Activated B cell treated with CpG ODN at 0.5 μM for 24 hours (primary cell): ENCODE measurements at places on chromosomes 11 and 22. TPM values are rescaled to one million over a fixed set of nuclear protein-coding genes. Genes with fewer than 3 reads are reported as not detected.
A peak's percentile ranks its signal among the peaks of the same experiment; 100 is the strongest.

SMDT1 gene
- total RNA-seq: 165 and 167 TPM in 2 replicates

CELSR1 gene
- total RNA-seq: 9.0 and 12.3 TPM in 2 replicates

GLYAT gene
- total RNA-seq: not detected in 2 replicates

PANX3 gene
- not detected in 2 replicates for total RNA-seq

SGSM1 gene
- 0.05 and 0.09 TPM in 2 replicates for total RNA-seq

TIGD3 gene
- 1.4 and 1.6 TPM in 2 replicates for total RNA-seq

FADS1 gene
- total RNA-seq: 19.6 and 23.3 TPM in 2 replicates

MMP8 gene
- not detected in 2 replicates for total RNA-seq

TMPRSS4 gene
- total RNA-seq: not detected in 2 replicates

XRCC6 gene
- 297 and 319 TPM in 2 replicates for total RNA-seq

PDGFB gene
- total RNA-seq: not detected in 2 replicates

CLCF1 gene
- 28.2 and 30.7 TPM in 2 replicates for total RNA-seq

DNA sequence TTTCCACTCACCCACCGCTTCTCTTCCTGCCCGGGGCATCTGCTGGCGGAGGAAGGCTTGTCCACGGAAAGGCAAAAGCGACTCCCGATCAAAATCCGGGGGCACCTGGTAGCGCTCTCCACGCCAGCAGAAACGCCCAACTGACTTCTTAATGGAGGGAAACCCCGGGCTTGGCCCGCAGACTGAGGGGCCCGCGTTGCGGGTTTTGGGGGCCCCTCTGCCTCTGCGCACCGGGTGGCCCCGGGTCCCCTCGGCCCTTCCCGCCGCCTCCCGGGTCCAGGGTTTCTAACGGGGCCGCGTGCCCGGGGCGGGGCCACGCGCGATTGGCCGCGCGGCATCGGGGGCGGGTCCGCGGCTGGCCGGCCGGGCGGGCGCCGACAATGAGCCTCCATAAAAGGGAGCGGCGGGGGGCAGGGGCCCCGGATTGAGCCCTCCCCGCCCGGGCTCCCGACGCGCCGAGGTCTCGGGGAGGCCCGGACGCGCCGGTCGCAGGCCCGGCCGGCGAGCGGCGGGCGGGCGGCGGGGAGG is at the start of gene SPINDOC:
TSS of gene SPINDOC (plus strand) at position 422 of the 528 bp plus-strand sequence. CDS start 231 bp downstream, outside the sequence.
- DNase-seq: peak; percentile 77
- peaks cover 16% of the 10 kb centered on the region for H3K36me3 ChIP-seq
- H3K27ac ChIP-seq: no peak within 1 kb of the TSS
- no peaks in the 10 kb centered on the region for H3K27me3 ChIP-seq

GRCh38 chr22:45077286-45077685 is 67.5 kb upstream of the PHF21B start:
- peaks cover 40% of the 10 kb centered on the region for H3K27me3 ChIP-seq
- no peaks in the 10 kb centered on the region for H3K4me1 ChIP-seq
- no peaks in the 10 kb centered on the region for H3K36me3 ChIP-seq
- no peak overlapping the region for H3K4me3 ChIP-seq
- H3K27ac ChIP-seq: no peak overlapping the region

GRCh38 chr11:124817036-124817435 is 16.8 kb upstream of the MSANTD2 start:
- H3K36me3 ChIP-seq: no peaks in the 10 kb centered on the region
- H3K4me3 ChIP-seq: no peak overlapping the region
- peaks cover 38% of the 10 kb centered on the region for H3K27me3 ChIP-seq
- no peaks in the 10 kb centered on the region for H3K4me1 ChIP-seq
- no peak overlapping the region for H3K27ac ChIP-seq

GRCh38 chr22:49400136-49400940 is 427.3 kb downstream of the BRD1 start:
- H3K27me3 ChIP-seq: peaks cover 5% of the 10 kb centered on the region
- H3K4me3 ChIP-seq: no peak overlapping the region
- no peak overlapping the region for H3K27ac ChIP-seq
- no peaks in the 10 kb centered on the region for H3K4me1 ChIP-seq
- no peak for DNase-seq

- no peak overlapping the region for H3K4me3 ChIP-seq
- no peaks in the 10 kb centered on the region for H3K36me3 ChIP-seq
- H3K4me1 ChIP-seq: peaks cover 16% of the 10 kb centered on the region
- peaks cover 27% of the 10 kb centered on the region for H3K27me3 ChIP-seq
- H3K27ac ChIP-seq: no peak overlapping the region
Measured at GRCh38 chr22:19525666-19526065, 1.5 kb upstream of the CLDN5 start.

DNA sequence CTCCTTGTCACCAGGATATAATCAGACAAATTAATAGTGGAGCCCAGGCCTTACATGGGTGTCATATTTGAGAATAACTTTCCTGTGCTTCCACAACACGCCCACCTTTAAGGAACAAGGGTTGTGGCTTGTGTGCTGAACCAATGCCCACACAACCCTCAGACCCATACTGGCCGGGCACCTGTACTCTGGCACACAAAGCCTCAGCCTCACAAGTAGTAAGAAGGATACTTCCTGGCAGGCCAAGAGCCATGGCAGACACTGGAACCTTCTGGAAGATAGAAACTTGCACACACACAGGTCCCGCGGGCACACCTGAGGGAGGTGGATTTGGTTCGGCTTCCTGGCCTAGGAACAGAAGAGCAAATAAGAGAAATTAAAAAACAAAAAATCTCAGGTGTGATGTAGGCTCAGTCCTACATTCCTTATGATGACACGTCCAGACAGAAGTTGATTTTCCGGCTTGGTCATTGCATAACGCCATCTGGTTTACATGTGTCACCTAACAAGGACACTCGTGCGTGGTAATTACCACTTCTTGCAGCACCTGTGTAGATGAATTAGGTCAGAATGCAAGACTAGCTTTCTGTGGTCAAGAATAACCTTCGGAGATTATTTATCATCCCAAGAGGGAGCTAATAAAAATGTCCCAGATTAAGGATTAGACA is 5.8 kb upstream of the BRD1 start:
- no peaks in the 10 kb centered on the region for H3K36me3 ChIP-seq
- H3K4me1 ChIP-seq: peaks cover 17% of the 10 kb centered on the region
- no peak overlapping the region for H3K4me3 ChIP-seq
- no peak overlapping the region for H3K27ac ChIP-seq
- DNase-seq: no peak
- peaks cover 4% of the 10 kb centered on the region for H3K27me3 ChIP-seq

DNA sequence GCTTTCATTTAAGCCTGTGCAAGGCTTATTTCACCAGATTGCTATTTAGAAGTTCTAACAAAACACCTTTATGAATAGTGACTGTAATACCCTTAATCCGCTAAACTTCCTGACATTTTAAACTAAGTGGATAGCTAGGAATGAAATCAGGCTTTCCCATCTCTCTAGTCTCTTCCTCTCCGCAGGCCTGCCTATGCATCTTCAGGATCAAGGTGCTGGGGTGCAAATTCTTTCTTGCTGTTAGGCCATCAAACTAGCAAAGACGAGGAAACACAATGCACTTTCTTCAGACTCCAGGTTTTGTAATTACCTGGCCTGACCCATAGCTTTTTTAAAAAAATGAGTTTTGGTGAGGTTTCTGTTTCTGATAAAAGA is 149.4 kb downstream of the DBX1 start:
- no peak overlapping the region for H3K4me3 ChIP-seq
- peaks cover 1% of the 10 kb centered on the region for H3K27me3 ChIP-seq
- H3K4me1 ChIP-seq: no peaks in the 10 kb centered on the region
- no peaks in the 10 kb centered on the region for H3K36me3 ChIP-seq
- no peak for DNase-seq

- DNase-seq: no peak
- no peaks in the 10 kb centered on the region for H3K27me3 ChIP-seq
- H3K4me3 ChIP-seq: no peak overlapping the region
- H3K36me3 ChIP-seq: no peaks in the 10 kb centered on the region
Measured at GRCh38 chr11:116046127-116046526, 541.9 kb upstream of the CADM1 start.

DNA sequence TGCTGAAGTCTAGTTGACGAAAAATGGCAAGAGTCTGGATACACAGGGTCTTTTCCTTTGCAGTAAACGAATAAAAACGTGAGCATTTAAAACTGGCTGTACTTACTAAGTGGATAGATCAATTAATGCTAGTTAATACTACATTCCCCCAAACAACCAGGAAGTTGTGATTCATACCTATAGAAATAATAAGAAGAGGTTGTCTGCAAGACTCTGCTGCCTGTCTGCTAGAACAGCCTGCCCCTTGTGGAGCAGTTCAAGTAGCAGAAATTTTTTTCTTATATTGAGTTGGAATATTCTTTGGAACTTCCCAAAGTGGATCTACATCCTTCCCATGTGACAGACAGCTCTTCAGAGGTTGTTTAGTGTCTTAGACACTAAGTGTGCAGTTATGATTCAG is 86.8 kb downstream of the TEAD1 start:
- no peak overlapping the region for H3K4me3 ChIP-seq
- DNase-seq: no peak
- no peaks in the 10 kb centered on the region for H3K4me1 ChIP-seq
- no peaks in the 10 kb centered on the region for H3K27me3 ChIP-seq
- no peaks in the 10 kb centered on the region for H3K36me3 ChIP-seq

DNA sequence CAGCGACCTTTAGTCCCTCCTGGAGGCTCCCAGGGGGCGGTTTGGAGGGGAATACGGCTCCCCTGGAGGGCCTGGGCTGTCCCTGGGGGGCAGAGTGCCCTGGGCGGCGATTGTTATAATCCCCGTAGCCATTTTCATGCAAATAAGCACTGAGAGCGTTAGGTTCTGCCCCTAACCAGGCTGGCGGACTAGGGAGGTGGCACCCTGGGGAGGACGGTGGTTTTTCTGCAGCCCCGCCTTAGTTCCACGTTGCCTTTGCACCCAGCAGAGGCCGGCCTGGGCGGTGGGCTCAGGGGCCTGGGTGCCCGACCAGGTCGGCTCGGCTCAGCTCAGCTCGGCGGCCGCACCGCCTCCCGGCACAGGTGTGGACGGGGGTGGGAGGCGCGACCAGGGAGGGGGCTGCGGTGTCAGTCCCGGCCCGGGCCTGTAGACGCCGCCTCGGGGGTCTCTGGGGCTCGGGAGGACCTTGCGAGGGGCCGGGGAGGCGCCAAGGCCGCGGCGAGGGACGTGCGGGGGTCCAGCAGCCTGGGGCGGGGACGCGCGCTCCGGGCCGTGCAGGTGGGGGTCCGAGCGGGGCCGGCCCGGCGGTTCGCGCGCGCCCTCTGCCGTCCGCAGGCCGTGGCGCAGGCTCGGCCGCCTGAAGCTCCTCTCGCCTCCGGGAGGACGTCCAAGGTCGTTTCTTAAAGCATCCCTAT is 2.3 kb upstream of the DUSP8 start:
- peaks cover 16% of the 10 kb centered on the region for H3K27me3 ChIP-seq
- H3K4me1 ChIP-seq: peaks cover 12% of the 10 kb centered on the region
- H3K27ac ChIP-seq: peak overlapping the region; percentile 69
- H3K36me3 ChIP-seq: no peaks in the 10 kb centered on the region

GRCh38 chr11:27902981-27903624 is 202.8 kb upstream of the BDNF start:
- no peaks in the 10 kb centered on the region for H3K36me3 ChIP-seq
- H3K4me1 ChIP-seq: no peaks in the 10 kb centered on the region
- no peak overlapping the region for H3K4me3 ChIP-seq

GRCh38 chr11:1084561-1085439 is 10.1 kb downstream of the MUC2 start:
- no peak overlapping the region for H3K27ac ChIP-seq
- H3K27me3 ChIP-seq: no peaks in the 10 kb centered on the region
- no peaks in the 10 kb centered on the region for H3K36me3 ChIP-seq
- no peaks in the 10 kb centered on the region for H3K4me1 ChIP-seq

DNA sequence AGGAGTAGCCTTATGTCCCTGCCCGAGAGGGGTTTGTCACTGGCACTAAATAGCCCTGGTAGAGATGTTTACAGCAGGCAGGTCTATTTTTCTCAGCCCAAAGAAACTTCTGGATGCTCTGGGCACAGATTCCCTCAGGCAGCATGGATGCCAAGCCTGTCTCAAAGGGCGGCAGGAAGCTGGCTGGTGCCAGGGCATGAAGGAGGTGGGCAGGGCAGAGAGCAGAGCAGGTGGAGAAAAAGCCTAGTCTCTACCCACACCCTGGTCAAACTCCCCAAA is 4.1 kb upstream of the GAS2L1 start:
- no peak overlapping the region for H3K4me3 ChIP-seq
- no peak for DNase-seq
- peaks cover 37% of the 10 kb centered on the region for H3K36me3 ChIP-seq
- H3K27me3 ChIP-seq: peaks cover 9% of the 10 kb centered on the region

DNA sequence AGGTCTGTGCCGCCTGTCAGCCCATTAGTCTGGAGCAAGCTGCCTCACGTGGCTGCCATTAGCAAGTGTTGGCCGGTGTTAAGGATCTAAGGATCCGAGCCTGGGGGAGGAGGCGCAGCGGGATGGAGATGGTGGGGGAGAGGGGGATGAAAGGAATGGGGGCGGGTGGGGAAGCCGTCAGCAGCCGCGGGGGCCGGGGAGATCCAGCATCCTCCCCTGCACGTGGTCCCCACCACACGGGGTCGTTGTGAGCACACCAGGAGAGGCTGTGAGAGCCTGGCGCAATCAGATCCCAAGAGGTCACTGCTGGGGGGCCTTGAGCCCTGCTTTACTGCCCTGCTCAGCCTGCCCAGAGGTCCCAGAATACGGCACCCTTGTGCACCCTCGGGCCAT is 7.3 kb downstream of the CABP7 start:
- H3K27ac ChIP-seq: no peak overlapping the region
- H3K4me3 ChIP-seq: no peak overlapping the region
- peaks cover 3% of the 10 kb centered on the region for H3K27me3 ChIP-seq
- H3K36me3 ChIP-seq: peaks cover 14% of the 10 kb centered on the region
- no peak for DNase-seq

DNA sequence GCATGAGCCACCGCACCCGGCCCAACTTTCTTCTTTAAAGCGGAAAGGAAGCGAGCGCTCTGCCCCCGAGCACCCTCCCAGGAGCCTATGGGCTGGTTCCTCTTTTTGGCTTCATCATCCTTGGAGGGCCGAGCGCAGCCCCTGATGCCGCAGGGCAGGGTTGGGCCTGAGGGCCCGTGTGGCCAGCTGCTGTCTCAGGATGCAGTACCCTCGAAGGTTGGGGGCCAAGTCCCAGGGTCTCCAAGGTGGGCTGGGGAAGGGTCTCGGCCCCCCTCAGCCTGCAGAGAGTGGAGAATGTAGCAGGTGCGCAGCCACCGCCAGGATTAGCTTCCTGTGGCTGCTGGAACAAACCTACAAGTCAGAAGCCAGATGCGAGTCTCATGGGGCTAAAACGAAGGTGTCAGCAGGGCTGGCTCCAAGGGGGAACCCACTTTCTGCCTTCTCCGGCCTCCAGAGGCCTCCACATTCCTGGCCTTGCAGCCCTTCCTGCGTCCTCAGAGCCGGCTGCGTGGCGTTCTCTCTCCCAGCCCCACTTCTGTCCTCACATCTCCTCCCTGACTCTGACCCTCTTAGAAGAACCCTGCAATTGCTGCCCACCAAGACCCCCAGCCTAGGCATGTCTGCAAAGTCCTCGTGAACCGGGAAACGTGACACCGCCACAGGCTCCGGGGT is 2.9 kb downstream of the PANX2 start:
- H3K4me1 ChIP-seq: peaks cover 38% of the 10 kb centered on the region
- peaks cover 18% of the 10 kb centered on the region for H3K27me3 ChIP-seq
- no peaks in the 10 kb centered on the region for H3K36me3 ChIP-seq
- no peak overlapping the region for H3K4me3 ChIP-seq

DNA sequence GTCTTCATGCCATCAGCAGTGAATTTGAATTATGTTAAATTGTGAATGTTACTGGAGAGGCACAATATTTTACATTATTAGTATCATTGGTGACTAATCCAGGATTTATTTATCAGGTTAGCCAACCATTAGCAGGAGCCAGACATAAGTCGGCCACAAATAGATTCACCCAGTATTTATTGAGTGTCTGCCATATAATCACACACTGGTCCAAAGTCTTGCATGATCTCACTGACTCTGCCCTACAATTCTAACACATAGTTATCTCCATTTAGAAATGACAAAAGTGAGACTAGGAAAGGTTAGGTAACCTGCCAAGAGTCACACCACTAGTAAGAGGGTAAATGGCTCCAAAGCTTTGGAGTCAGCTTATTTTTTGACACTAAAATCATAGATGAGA is 179.6 kb downstream of the BLID start:
- H3K4me1 ChIP-seq: no peaks in the 10 kb centered on the region
- no peaks in the 10 kb centered on the region for H3K36me3 ChIP-seq
- H3K4me3 ChIP-seq: no peak overlapping the region
- DNase-seq: no peak
